ENCODE measurements at places on chromosomes 4 and X.
A peak's percentile ranks its signal among the peaks of the same experiment; 100 is the strongest.

- H3K4me1 ChIP-seq = peaks cover 18% of the 10 kb centered on the region
- H3K27me3 ChIP-seq = no peaks in the 10 kb centered on the region
These were observed 222.0 kb downstream of the SPRY1 start for GRCh38 chr4:123618606-123619005.

DNA sequence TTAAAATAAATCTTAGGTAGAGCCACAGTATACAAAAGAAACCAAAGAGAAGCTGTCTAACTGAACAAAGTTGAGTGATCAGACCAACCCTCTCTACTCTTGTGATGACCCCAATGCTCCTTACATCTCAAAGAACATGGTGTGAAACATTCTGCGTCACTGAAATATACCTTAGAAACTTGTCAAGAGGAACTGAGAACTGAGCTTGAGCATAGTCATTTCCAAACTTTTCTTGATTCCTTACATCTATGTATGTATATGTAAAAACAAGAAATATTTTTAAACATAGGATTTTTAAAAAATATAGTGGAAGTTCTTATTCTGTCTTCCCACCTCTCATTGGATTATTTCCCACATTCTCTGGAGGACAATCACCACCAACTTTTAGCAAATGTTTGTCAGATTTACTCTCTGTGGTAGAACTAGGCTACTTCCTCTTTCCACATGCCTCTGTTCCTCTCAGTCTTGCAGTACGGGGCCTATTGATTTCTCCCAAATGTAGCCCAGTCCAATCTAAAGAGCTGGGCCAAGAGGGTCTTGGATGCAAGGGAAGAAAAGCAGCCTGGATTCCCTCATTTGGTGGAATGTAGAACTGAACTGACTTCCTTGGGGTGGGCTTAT lies 98.2 kb upstream of the HHIP start:
- no peaks in the 10 kb centered on the region for H3K36me3 ChIP-seq
- no peak for DNase-seq
- no peaks in the 10 kb centered on the region for H3K4me1 ChIP-seq
- H3K27me3 ChIP-seq = no peaks in the 10 kb centered on the region
- no peak overlapping the region for H3K4me3 ChIP-seq
- no peak overlapping the region for H3K27ac ChIP-seq

DNA sequence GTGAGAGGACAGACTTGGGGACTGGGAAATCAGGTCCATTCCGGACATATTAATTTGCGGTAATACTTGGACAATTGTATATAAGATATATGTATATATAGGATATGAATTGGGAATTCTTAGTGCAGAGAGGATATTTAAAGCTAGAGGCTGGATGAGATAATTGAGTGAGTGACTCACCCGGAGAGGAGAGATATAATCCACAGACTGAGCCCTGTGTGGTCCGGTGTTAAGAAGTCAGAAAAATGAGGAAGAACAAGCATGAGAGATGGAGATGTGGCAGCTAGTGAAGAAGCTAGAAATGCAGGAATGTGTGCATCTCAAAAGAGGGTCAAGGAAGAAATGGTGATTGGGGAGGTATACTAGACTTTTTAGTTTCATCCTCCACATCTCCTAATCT lies 336.2 kb downstream of the SLC7A11 start:
- no peaks in the 10 kb centered on the region for H3K36me3 ChIP-seq
- no peak for DNase-seq
- H3K4me1 ChIP-seq = no peaks in the 10 kb centered on the region
- H3K4me3 ChIP-seq = no peak overlapping the region
- no peak overlapping the region for H3K27ac ChIP-seq

DNA sequence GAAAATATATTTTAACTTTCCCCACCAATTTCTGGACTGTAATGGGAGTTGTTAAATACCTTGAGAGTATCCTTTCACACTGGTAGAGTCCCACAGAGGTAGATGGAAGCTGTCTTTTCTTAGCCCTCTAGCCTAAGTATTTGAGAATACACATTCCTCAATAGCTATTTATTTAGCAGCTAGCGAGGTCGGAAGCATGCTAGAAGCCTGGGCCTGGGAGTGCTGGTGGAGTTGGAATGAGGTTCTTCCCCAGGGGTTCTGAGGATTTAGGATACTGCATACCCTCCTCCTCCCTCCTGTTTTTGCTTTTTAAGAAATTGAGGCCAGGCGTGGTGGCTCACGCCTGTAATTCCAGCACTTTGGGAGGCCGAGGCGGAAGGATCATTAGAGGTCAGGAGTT lies 999 bp upstream of the KLHL15 start:
- no peak overlapping the region for H3K4me3 ChIP-seq
- peaks cover 4% of the 10 kb centered on the region for H3K4me1 ChIP-seq
- no peak for DNase-seq
- no peak overlapping the region for H3K27ac ChIP-seq

GRCh38 chr4:158159718-158160094 lies 13.1 kb downstream of the GASK1B start:
- DNase-seq = no peak
- no peaks in the 10 kb centered on the region for H3K27me3 ChIP-seq
- no peaks in the 10 kb centered on the region for H3K36me3 ChIP-seq
- no peaks in the 10 kb centered on the region for H3K4me1 ChIP-seq
- H3K27ac ChIP-seq = no peak overlapping the region

- peaks cover 11% of the 10 kb centered on the region for H3K27me3 ChIP-seq
- no peaks in the 10 kb centered on the region for H3K4me1 ChIP-seq
- H3K4me3 ChIP-seq = no peak overlapping the region
- no peaks in the 10 kb centered on the region for H3K36me3 ChIP-seq
- no peak for DNase-seq
- no peak overlapping the region for H3K27ac ChIP-seq
These were observed 6.1 kb upstream of the CXorf66 start for GRCh38 chrX:139971394-139971749.

DNA sequence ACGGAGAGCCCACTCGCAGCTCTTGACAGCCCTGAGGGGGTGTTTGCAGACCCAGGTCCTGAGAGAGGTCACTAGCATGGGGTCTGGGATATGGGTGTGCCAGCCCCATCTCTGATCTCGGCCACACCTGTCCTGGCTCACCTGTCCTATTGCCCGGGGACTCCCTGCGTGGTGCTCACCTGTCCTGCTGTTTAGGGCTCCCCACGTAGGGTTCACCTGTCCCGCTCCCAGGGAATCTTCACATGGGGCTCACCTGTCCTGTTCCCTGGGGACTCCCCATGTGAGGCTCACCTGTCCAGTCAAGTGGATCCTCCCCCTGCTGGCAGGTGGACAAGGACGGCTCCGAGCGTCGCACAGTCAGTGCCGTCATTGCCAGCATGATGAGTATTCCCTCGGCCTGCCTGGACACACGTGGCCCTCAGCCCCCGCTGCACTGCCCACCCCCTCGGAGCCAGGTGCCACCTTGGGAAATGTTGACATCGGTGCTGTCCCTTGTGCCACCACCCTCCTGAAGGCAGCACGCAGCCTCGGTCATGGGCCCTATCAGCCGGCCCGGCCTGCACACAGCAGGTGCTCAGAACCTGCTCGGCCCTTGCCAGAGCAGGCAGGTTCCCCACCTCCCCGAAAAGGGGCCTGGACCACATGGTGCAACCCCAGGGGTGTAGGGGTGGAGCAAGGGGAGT lies 6.3 kb downstream of the SLC49A3 start:
- no peak overlapping the region for H3K4me3 ChIP-seq
- DNase-seq = no peak
- H3K36me3 ChIP-seq = no peaks in the 10 kb centered on the region
- no peak overlapping the region for H3K27ac ChIP-seq

DNA sequence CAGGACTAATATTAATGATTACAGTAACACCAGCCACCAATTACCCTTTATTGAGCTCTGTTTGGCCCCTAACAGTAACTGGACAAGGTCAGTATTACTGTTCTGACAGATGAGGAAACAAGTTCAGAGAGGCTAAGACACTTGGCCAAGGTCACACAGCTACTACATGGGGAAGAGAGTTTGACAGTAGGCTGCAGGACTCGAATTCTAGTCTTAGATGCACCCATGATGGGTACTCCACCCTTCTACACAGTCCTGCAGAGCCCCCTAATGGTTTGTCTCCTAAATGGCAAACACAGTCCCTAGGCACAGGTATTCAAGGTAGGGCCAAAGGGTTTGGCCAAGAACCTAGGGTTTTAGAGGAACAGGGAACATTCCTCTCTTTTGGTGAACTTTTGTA lies 93.9 kb downstream of the NSUN7 start:
- H3K4me1 ChIP-seq = peaks cover 6% of the 10 kb centered on the region
- H3K27ac ChIP-seq = no peak overlapping the region
- H3K36me3 ChIP-seq = no peaks in the 10 kb centered on the region
- DNase-seq = peak; percentile 11
- peaks cover 4% of the 10 kb centered on the region for H3K27me3 ChIP-seq
- H3K4me3 ChIP-seq = no peak overlapping the region

DNA sequence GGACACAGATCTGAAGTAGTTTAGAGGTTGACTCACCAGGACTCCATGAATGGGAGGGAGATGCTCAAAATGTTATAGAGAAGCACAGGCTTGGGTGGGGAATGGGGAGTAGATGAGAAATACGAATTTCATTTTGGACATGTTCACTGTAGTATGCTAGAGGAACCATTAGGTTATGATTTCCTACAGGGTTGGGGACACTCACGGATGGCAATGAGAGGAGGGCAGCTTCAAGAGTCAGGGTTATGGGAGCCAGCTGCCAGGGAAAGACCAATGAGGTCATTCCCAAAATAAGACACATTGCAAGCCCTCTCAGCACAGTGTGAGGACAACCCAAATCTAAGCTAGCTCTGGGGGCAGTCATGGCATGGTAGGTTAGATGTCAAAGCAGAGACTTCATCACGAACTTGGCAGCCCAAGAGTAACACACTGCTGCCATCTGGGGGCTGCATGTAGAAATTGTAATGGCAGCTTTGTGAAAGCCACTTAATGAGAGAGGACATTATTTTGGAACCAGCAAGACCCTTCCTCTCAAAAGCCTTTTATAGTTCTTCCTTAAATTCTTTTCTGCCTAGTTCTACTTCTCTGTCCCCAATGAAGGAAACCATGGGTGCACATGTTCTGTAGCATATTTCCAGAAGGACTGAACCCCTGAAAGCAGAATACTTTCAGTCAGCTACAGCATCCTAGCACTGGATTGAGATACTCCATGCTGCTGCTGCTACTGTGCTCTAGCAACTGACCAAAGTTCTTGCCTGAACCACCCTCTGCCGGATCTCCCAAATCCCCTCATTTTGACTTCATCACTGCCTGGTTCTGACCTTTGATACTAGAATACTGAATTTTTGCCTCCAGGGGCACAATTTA lies 16.2 kb upstream of the ZCCHC12 start:
- H3K36me3 ChIP-seq = no peaks in the 10 kb centered on the region
- H3K27ac ChIP-seq = no peak overlapping the region
- DNase-seq = peak; percentile 34
- H3K27me3 ChIP-seq = peaks cover 17% of the 10 kb centered on the region

DNA sequence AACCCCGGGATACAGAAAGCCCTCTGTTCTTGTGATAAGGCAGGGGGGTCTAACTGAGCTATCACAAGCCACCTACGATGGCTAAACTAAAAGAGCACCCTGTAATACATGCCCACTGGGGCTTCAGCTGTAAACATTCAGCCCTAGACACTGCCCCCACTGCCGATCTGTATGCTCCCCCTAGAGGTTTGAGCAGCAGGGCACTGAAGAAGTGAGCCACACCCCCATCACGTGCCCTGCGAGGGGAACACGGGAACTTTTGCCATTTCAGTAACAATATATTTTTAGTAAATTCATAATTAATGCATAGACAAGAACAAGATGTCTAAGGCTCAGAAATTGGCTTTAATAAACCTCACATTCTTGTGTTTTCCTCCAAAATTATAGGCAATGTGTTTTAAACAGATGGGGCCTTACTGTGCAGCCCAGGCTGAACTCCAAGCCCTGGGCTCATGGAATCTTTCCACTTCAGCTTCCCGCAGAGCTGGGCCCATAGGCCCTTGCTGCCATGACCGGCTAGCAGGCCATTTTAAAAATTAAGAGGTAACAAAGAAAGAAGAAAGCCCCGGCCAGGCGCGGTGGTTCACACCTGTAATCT lies 235.3 kb upstream of the SFRP2 start:
- DNase-seq = peak; percentile 14
- no peaks in the 10 kb centered on the region for H3K36me3 ChIP-seq
- no peaks in the 10 kb centered on the region for H3K4me1 ChIP-seq
- no peak overlapping the region for H3K4me3 ChIP-seq
- H3K27me3 ChIP-seq = peaks cover 40% of the 10 kb centered on the region

DNA sequence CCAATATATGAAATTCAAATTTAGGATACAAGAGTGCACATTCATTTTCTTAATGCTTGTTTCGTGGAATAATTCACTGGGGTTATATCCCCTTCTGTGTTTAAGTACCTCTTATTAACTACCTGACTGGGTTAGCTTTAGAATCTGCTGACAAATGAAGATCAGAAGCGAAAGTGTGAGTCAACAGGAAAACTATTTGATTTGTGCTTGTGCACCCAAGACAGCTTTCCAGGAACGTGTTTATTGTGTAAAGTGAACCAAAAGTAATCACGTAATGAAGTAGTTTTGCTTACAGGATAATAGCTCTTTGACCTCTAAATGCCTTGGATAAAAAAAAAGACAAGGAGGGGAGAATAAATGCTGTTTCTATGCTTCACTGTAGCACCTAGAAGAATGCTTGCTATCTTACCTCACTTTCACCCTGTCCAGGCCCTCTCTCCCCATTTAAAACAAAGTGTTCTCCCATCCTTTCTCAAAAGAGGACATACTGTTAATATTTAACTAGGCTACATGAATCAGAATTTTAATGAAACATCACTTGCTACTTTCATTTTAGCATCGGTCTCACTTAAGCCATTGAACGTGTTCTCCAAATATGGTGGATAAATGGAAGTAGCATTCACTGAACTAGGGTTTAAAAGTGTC lies 141.9 kb downstream of the THOC2 start:
- no peak overlapping the region for H3K4me3 ChIP-seq
- H3K36me3 ChIP-seq = no peaks in the 10 kb centered on the region
- no peak overlapping the region for H3K27ac ChIP-seq
- no peak for DNase-seq
- H3K4me1 ChIP-seq = peaks cover 3% of the 10 kb centered on the region

DNA sequence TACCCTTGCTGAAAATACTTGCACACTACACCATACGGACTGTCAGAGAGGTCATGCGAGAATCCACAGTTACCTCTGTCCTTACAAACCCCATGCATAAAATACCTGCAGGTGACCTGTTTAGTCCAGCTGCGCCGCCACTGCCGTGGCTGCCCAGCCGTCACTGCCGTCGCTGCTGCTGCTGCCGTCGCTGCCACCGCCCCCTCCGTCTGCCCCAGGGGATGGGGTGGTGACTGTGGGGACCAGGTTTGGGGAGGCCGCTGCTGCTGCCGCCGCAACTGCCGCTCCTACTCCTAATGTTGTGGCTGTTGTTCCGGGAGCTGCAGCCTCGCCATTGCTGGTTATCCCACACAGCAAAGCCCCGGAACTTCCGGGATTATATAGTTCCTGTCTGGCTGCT lies 141.8 kb upstream of the ZCCHC13 start:
- H3K4me1 ChIP-seq = no peaks in the 10 kb centered on the region
- no peak for DNase-seq
- no peak overlapping the region for H3K4me3 ChIP-seq
- no peak overlapping the region for H3K27ac ChIP-seq
- H3K27me3 ChIP-seq = no peaks in the 10 kb centered on the region

- H3K36me3 ChIP-seq = peaks cover 38% of the 10 kb centered on the region
- peak overlapping the region; percentile 100 for H3K27ac ChIP-seq
- H3K4me1 ChIP-seq = peaks cover 56% of the 10 kb centered on the region
- peak; percentile 49 for DNase-seq
- H3K4me3 ChIP-seq = peak overlapping the region; percentile 98
- no peaks in the 10 kb centered on the region for H3K27me3 ChIP-seq
These were observed 669 bp downstream of the IRF2 start for GRCh38 chr4:184473499-184474262.

Measured in activated naive CD8-positive, alpha-beta T cell treated with anti-CD3 and anti-CD28 coated beads for 36 hours (primary cell).